Progenitor cell of endocrine pancreas (in vitro differentiated cells): ENCODE measurements at places on chromosomes 16 and 17. TPM values are rescaled to one million over a fixed set of nuclear protein-coding genes. Genes with fewer than 3 reads are reported as not detected.
A peak's percentile ranks its signal among the peaks of the same experiment; 100 is the strongest.

RANBP10 gene
- total RNA-seq, result 33.5 and 34.1 TPM in 2 replicates

- H3K27me3 ChIP-seq, result no peaks in the 10 kb centered on the region
- H3K4me3 ChIP-seq, result no peak overlapping the region
- H3K36me3 ChIP-seq, result no peaks in the 10 kb centered on the region
- no peak overlapping the region for H3K27ac ChIP-seq
Measured at GRCh38 chr17:72512649-72513556, 392.1 kb downstream of the SOX9 start.

GRCh38 chr16:69084289-69084688, 21.2 kb upstream of the HAS3 start:
- peaks cover 9% of the 10 kb centered on the region for H3K4me1 ChIP-seq
- H3K27ac ChIP-seq, result no peak overlapping the region
- H3K4me3 ChIP-seq, result no peak overlapping the region
- H3K36me3 ChIP-seq, result peaks cover 3% of the 10 kb centered on the region
- DNase-seq, result no peak

DNA sequence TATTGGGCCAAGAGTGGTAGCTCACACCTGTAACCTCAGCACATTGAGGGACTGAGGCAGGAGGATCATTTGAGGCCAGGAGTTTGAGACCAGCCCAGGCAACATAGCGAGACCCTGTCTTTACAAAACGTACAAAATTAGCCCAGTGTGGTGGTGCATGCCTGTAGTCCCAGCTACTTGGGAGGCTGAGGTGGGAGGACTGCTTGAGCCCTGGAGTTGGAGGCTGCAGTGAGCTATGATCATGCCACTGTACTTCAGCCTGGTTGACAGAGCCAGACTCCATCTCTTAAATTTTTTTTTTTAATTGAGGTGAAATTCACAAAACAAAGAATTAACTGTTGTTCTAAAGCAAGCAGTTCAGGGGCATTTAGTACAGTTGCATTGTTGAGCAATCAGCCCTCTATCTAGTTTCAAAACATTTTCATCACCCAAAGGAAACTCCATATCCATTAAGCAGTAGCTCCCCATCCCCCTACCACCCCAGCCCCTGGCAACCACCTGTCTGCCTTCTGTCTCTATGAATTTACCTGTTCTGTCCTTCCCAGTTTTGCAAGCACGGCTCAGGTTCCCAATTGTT, 15.6 kb downstream of the SNX29 start:
- H3K36me3 ChIP-seq, result no peaks in the 10 kb centered on the region
- DNase-seq, result no peak
- peaks cover 4% of the 10 kb centered on the region for H3K4me1 ChIP-seq
- no peaks in the 10 kb centered on the region for H3K27me3 ChIP-seq
- H3K27ac ChIP-seq, result no peak overlapping the region
- H3K4me3 ChIP-seq, result no peak overlapping the region

TBC1D16 gene
- 85.1 and 87.9 TPM in 2 replicates for total RNA-seq

- H3K36me3 ChIP-seq, result no peaks in the 10 kb centered on the region
- H3K27ac ChIP-seq, result no peak overlapping the region
- H3K27me3 ChIP-seq, result peaks cover 39% of the 10 kb centered on the region
- H3K4me1 ChIP-seq, result no peaks in the 10 kb centered on the region
- no peak for DNase-seq
- H3K4me3 ChIP-seq, result no peak overlapping the region
Measured at GRCh38 chr17:52827526-52827925, 669.0 kb upstream of the CA10 start.

- H3K36me3 ChIP-seq, result peaks cover 5% of the 10 kb centered on the region
- H3K4me3 ChIP-seq, result no peak overlapping the region
- no peak for DNase-seq
- H3K27ac ChIP-seq, result no peak overlapping the region
Measured at GRCh38 chr17:31294820-31295488, 2.1 kb downstream of the OMG start.

- no peak overlapping the region for H3K27ac ChIP-seq
- DNase-seq, result no peak
- H3K4me1 ChIP-seq, result peaks cover 11% of the 10 kb centered on the region
- H3K4me3 ChIP-seq, result no peak overlapping the region
- H3K36me3 ChIP-seq, result peaks cover 28% of the 10 kb centered on the region
Measured at GRCh38 chr17:39205112-39205526, 5.0 kb downstream of the RPL19 start.

GRCh38 chr17:79504181-79504605, 106.7 kb downstream of the RBFOX3 start:
- H3K4me3 ChIP-seq, result no peak overlapping the region
- peaks cover 20% of the 10 kb centered on the region for H3K27me3 ChIP-seq
- H3K4me1 ChIP-seq, result peaks cover 6% of the 10 kb centered on the region
- no peaks in the 10 kb centered on the region for H3K36me3 ChIP-seq
- no peak overlapping the region for H3K27ac ChIP-seq

- no peak overlapping the region for H3K4me3 ChIP-seq
- H3K27me3 ChIP-seq, result peaks cover 8% of the 10 kb centered on the region
- H3K27ac ChIP-seq, result no peak overlapping the region
- H3K36me3 ChIP-seq, result no peaks in the 10 kb centered on the region
- H3K4me1 ChIP-seq, result peaks cover 4% of the 10 kb centered on the region
Measured at GRCh38 chr16:11390573-11391495, 45.6 kb downstream of the RMI2 start.

DNA sequence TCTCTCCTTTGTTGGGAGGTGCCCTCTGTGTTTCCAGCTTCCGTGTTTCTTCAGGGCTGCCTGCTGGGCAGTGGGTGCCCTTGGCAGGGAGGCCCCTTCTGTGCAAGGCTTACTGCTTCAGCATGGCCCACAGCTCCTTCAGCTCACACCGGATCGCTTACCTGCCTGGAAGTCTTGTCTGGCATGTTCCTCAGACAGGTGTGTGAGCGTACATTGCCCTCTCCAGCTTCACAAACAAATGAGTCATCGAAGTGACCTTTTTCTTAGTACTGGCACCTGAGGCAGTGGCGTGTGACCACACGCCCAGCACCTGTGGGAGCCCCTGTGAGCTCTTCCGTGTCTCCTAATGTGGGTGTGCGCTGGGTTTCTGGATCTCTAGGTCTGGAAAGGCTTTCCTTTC, 3.5 kb downstream of the RAB40C start:
- no peaks in the 10 kb centered on the region for H3K27me3 ChIP-seq
- peaks cover 7% of the 10 kb centered on the region for H3K36me3 ChIP-seq
- H3K4me3 ChIP-seq, result peak overlapping the region; percentile 40
- H3K27ac ChIP-seq, result peak overlapping the region; percentile 89

C16orf86 gene
- total RNA-seq, result 2.5 and 2.6 TPM in 2 replicates

DNA sequence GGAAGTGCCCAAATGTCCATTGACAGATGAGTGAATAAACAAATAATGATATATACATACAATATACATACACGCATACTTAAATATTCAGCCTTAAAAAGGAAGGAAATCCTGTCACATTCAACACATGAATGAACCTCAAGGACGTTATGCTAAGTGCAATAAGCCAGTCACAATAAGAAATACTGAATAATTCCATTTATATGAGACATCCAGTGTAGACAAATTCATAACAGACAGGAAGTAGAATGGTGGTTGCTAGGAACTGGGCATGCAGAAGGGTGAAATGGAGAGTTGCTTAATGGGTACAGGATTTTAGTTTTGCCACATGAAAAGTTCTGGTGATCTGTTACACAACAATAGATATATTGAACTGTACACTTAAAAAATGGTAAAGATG, 8.8 kb upstream of the ITGB4 start:
- H3K27ac ChIP-seq, result no peak overlapping the region
- peaks cover 15% of the 10 kb centered on the region for H3K27me3 ChIP-seq
- no peaks in the 10 kb centered on the region for H3K4me1 ChIP-seq
- no peak overlapping the region for H3K4me3 ChIP-seq
- peaks cover 1% of the 10 kb centered on the region for H3K36me3 ChIP-seq

DNA sequence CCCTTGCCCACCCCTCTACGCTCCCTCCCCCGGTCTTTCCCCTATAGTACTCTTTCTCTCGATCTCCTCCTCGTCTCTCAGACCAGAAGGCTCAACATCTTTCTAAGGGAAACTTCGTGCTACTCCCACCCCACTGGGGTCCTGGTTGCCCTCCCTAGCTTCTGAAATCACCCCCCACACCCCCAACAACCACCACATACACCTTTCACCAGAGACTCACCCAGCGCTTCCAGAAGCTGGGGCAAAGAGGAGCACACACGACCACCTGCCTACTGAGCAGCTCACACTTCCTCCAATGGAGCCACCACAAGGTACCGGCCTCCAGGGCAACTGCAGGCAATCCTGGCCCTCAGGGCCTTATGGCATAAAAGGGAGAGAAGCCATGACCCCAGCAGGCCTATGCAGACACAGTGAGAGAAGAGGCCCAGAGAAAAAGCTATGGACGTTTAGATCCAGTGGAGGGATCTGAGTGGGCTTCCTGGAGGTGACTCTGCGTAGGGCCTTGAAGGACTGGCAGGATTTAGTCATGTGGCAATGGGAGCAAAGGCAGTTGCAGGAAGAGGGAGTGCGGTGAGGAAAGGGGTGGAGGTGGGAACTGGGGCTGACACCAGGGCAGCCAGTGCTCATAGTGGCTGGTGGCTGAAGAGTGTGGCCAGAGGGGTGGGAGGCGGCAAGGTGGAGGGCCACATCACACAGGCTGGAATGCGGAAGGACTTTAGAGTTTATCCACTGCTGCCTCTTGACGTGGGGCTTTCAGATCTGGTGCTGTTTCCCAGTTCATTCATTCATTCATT, 12.1 kb upstream of the TMEM92 start:
- H3K27me3 ChIP-seq, result peaks cover 39% of the 10 kb centered on the region
- H3K4me3 ChIP-seq, result no peak overlapping the region
- no peak for DNase-seq
- H3K27ac ChIP-seq, result no peak overlapping the region
- no peaks in the 10 kb centered on the region for H3K36me3 ChIP-seq
- peaks cover 1% of the 10 kb centered on the region for H3K4me1 ChIP-seq

GRCh38 chr17:79572136-79572925, 38.5 kb downstream of the RBFOX3 start:
- no peaks in the 10 kb centered on the region for H3K4me1 ChIP-seq
- H3K27me3 ChIP-seq, result peaks cover 15% of the 10 kb centered on the region
- no peaks in the 10 kb centered on the region for H3K36me3 ChIP-seq
- no peak overlapping the region for H3K4me3 ChIP-seq
- no peak overlapping the region for H3K27ac ChIP-seq

GRCh38 chr17:72411124-72411563, 290.3 kb downstream of the SOX9 start:
- DNase-seq, result no peak
- no peak overlapping the region for H3K4me3 ChIP-seq
- H3K27me3 ChIP-seq, result no peaks in the 10 kb centered on the region
- no peak overlapping the region for H3K27ac ChIP-seq

DNA sequence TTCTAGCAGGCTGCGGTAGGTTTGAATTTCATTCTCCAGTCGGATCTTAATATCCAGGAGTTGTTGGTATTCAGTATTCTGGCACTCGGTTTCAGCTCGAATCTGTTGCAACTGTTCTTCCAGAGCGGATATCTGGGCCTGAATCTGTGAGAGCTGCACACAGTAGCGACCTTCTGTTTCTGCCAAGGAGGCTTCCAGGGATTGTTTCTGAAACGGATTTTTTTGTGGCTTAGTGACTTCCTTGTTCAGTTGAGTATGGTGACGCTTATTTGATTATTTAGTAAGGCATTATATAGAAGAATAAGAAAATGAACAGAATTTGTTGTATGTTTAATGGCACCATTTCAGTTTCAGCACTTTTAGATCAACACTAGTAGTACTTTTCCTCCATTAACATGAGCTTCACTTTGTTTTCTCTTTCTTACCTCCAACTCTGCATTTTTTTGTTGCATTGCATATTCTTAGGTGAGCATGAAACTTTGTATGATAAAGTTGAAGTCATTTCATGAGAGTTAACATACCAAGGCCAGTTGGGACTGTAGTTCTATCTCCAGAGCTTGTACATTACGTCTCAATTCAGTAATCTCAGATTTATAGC, 2.8 kb downstream of the KRT10 start:
- peak overlapping the region; percentile 90 for H3K27ac ChIP-seq
- H3K27me3 ChIP-seq, result peaks cover 15% of the 10 kb centered on the region
- H3K36me3 ChIP-seq, result peaks cover 14% of the 10 kb centered on the region
- H3K4me1 ChIP-seq, result peaks cover 1% of the 10 kb centered on the region
- H3K4me3 ChIP-seq, result peak overlapping the region; percentile 81

DNA sequence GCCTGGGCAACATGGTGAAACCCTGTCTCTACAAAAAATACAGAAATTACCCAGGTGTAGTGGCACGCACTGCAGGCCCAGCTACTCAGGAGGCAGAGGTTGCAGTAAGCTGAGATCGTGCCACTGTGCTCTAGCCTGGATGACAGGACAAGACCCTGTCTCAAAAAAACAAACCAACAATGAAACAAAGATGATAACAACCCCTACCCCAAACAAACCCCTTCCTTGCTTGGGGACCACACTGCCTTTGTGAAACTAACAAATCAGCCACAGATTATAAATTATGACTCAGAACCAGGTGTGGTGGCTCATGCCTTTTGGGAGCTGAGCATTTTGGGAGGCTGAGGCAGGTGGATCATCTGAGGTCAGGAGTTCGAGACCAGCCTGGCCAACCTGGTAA, 75.3 kb upstream of the RPH3AL start:
- H3K4me1 ChIP-seq, result no peaks in the 10 kb centered on the region
- H3K27me3 ChIP-seq, result peaks cover 4% of the 10 kb centered on the region
- H3K27ac ChIP-seq, result no peak overlapping the region
- DNase-seq, result no peak
- no peak overlapping the region for H3K4me3 ChIP-seq

DNA sequence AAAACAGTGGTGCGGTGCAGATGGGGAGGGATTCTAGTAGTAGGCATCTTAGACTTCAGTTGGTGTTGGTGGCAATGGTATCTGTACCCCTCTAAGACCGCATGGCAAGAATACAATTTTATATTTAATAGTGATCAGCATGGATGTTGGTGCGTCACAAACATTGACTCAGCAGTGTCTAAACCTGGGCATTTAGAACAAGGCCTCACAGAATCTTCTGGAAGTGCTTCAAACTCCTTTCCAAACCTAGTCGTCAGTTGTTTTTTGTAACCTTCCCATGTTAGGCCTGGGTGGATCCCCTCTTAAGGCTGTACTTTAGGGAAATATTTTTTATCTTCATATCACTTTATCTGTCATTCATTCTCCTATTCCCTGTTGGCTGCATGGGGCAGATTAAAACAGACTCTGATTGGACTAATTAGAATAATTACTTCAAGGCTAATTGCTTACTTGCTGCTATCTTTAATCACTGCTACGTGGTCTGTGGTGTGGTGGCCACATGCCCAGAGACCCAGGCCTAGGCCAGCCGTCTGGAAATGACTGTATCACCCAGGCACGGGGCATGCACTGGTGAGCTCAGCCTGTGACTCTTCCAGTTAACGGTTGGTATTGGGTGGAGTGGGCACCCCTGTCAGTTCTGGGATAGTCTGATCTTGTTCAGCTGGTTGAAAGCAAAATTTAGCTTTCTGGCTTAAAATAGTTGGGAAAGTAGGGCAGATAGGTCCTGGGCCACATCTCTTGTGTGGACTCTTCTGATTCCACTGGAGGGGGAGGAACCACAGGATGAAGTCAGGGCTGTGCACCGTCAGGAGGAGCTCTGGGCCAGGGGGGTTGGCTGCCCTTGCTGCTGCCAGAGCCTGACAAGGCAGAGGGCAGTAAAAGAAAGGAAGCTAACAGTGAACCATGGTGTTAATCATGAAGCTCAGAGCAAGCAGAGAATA, 4.5 kb downstream of the ALKBH5 start:
- peaks cover 45% of the 10 kb centered on the region for H3K4me1 ChIP-seq
- H3K36me3 ChIP-seq, result peaks cover 17% of the 10 kb centered on the region
- no peaks in the 10 kb centered on the region for H3K27me3 ChIP-seq
- DNase-seq, result no peak

GRCh38 chr16:27169511-27170071, 33.7 kb upstream of the KDM8 start:
- no peak for DNase-seq
- no peaks in the 10 kb centered on the region for H3K27me3 ChIP-seq
- peaks cover 1% of the 10 kb centered on the region for H3K4me1 ChIP-seq
- no peak overlapping the region for H3K27ac ChIP-seq
- no peak overlapping the region for H3K4me3 ChIP-seq

- no peak overlapping the region for H3K27ac ChIP-seq
- H3K27me3 ChIP-seq, result peaks cover 46% of the 10 kb centered on the region
- H3K36me3 ChIP-seq, result no peaks in the 10 kb centered on the region
- H3K4me1 ChIP-seq, result peaks cover 28% of the 10 kb centered on the region
- no peak overlapping the region for H3K4me3 ChIP-seq
- DNase-seq, result no peak
Measured at GRCh38 chr17:48427598-48427997, 2.4 kb downstream of the SKAP1 start.
